ENCODE measurements at places on chromosomes 11 and 22.
A peak's percentile ranks its signal among the peaks of the same experiment; 100 is the strongest.

DNA sequence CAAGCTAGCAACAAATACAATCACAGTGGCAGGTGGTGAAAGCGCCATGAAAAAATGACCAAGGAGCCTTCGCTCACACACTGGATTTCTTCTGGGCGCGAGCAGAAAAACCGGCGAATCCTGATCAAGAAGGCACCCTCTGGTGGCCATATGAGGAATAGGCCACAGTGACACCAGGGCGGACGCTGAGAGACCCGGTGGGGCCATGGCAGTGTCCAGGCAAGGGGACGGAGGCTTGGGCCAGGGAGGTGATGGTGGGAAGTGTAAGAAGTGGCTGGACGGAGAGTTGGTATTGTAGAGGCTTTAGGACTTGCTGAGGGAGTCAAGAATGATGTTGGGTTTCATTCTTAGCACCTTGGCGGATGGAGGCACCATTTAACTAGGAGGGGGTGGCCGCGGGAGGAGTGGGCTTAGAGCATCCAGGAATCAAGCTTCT lies 16.9 kb upstream of the RAC2 start:
- peak; percentile 34 for DNase-seq

DNA sequence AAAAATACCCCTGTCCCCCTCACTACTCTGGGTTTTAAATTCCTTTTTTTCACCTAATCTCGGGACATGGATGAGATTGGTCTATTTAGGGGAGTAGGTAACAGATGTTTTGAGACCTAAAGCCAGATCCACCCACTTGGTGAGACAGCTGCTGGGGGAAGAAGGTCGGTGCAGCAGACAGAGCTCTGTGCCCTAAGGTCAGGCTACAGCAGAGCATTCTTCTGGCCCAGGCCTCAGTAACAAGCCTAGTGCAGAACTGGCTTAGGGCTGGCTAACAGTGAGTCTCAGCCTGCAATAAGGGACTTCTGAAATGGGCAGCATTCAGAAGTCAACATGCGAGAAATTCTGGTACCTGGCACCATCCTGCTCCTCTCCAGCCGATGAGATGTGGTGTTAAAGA lies 444.9 kb upstream of the KIRREL3 start:
- no peak for DNase-seq

- peak; percentile 18 for DNase-seq
Measured at GRCh38 chr11:10304495-10305261, at the start of gene ADM. Gene ADM (plus strand): TSS chr11:10305073. CDS start chr11:10305701, 628 bp downstream.

DNA sequence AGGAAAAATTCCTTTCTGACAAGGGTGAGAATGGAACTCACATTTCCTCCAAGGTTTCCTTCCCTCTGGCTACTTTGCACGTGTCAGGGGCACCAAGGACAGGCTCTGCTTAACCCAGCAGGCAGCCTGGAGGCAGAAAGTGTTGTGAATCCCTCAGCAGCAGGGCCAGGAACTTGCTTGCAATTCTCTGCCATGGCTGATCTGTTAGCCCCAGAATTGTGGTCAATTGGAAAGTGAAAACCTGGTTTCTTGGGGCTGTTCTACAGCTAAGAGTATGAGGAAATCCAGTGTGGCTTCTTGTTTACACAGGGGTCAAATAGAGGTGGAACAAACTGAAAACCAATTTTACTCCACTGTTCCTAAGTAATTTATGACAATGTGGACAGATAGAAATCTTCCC lies 38.3 kb upstream of the CEP295 start:
- DNase-seq: no peak

DNA sequence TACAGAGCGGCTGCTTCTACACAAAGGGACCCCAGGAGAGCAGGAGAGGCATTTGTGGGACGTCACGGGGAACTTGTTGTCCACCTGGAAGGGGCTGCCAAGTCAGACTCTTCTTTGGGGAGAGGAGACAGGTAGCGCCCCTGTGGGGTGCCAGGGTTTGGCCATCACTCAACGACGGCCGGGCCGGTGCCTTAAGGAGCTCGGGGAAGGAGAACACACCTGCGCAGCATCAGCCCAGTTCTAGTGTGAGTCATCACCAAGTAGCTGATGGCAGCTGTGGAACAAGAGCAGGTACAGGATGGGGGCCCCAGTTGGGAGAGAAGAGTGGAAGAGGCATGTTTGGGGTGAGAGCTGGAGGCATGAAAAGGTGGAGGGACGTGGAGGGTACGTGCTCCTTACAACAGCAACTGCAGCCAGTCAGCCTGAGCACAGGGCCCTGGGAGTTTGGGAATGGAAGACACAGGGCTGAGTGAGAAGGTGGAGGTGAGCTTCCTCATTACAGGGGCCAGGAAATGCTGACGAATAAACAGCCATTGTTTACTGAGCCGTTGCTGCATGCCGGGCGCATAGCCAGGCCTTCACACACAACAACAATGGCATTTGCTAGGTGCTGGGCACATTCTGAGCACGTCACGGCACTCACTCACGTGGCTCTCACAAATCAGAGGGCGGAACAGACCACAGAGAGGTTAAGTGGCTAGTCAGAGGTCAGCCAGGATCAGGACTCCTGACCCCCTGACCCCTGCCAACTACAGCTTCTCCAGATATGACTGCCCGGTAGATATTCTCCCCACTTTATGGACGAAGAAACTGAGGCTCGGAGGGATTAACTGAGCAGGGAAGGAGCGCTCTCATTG lies 29.1 kb upstream of the TP53I11 start:
- no peak for DNase-seq

GRCh38 chr11:119844808-119845207 lies 115.8 kb upstream of the NECTIN1 start:
- DNase-seq: no peak

- DNase-seq: no peak
Measured at GRCh38 chr11:132579136-132579535, 953.2 kb downstream of the OPCML start.

DNA sequence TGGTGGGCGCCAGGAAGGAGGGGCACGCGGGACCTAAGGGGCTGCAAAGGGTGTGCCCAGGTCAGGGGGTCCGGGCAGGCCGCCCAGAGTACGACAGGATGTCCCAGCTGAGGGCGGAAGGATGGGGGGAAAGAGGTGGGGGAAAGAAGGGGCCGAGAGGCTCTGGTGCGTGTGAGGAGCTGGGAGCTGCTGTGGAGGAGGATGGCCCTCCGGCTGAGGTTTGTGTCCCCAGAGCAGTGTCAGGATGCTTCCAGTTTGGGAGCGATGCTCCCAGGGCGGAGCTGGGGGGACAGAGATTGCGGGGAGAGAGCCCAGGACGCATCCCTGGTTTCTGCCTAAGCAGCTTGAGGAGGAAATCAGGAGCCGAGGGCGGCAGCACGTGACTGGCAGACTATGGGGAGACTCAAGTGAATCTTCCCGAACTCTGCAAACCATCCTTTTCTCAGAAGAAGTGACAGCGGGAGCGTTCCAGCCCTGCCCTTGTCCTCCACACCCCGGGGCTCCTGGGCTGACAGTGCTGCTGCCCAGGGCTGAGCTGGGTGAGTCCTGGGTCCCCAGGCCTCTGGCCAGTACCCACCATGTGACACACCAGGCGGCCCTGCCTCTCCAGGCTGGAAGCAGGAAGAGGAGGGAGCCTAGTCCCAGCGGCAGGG lies 19.7 kb upstream of the TTLL12 start:
- DNase-seq: no peak

- DNase-seq: peak; percentile 52
Measured at GRCh38 chr22:17785185-17786184, 11.2 kb upstream of the BID start.

DNA sequence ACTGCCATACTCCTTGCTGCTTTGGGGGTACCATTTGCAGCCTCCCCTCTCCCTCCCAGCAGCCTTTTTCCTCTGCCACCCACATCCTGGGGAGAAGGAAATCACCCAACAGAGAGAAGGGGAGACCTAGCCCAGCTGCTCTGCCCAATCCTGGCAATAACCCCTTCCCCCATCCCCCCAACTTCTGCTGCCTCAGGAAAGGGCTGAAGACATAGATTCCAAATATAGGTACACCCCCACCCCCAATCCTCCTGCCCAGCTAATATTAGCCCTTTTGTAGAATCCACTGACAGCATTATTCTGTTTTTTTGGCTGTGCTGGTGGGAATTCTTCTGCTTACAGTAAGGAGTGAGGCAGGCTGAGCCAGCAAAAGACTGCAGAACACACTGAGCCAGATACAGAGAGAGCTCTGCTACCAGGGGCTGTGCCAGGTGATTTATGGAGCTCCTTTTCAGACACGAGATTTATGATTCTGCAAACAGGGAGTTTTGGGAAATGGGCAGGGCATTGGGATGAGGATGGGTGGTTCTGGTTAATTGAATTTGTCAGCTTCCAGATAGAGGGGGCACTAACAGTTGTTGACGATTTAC lies 164.0 kb downstream of the TENM4 start:
- no peak for DNase-seq

DNA sequence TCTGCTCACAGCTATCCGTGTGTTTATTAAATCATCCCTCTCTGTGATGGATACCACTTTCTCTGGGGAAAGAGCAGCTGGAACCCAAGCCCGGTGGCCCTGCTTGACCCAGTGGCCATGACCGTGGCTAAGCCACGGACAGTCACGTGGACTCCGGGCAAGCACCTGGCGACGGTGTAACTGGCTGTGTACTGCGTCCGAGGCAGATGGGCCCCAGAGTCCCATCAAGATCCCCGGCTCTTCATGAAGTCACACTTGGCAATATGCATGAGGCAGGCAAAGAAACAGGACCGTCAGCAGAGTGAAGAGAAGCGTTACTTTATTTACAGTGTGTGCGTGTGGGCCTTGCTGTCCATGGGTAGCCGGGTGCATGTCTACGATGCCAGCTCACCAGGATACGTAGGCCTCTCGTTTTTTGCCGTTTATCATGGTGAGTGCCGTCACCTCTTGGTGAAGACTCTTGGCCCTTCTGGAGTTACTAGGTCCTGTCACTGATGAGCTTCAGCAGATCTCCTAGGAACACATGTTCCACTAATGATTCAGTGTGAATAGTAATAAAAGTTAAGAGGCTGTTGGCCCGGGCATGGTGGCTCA lies 366.3 kb downstream of the TBC1D22A start:
- no peak for DNase-seq

GRCh38 chr22:47647720-47648119 lies 885.3 kb downstream of the TBC1D22A start:
- DNase-seq: no peak

DNA sequence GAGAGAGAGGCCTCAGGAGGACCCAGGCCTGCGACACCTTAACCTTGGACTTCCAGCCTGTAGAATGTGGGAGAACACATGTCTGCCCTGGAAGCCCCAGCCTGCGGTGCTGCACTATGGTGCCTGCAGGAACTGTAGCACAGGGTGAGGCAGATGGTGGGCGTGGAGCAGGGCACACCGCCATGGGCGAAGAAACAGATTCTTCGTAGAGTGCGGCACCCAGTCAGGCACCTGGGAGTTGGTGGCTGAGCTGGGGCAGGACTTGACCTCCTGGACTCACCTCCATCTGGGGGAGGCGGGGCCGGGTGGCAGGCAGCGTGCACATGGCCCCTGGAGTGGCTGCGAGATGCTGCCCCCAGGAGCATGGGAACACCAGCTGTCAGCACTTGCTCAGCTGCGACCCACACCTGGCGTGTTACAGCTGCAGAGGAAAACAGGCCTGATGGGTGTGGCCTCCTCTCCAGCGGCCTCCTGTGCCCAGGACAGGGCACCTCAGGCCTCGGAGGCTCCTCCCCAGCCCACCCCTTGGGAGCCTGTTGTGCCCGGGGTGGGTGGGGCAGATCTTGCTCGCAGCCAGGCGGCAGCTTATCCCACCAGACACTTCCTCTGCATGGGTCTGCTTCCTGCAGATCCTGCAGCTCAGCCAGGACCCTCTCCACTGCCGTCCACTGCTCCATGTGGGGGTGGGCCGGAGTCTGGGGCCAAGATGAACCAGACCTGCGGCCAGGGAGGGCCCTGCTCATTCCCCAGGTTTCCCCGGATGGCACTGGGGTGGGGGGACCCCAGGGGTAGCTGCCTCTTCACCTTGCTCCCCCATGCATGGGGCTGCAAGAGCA lies 80.4 kb downstream of the MYEOV start:
- DNase-seq: no peak

DNA sequence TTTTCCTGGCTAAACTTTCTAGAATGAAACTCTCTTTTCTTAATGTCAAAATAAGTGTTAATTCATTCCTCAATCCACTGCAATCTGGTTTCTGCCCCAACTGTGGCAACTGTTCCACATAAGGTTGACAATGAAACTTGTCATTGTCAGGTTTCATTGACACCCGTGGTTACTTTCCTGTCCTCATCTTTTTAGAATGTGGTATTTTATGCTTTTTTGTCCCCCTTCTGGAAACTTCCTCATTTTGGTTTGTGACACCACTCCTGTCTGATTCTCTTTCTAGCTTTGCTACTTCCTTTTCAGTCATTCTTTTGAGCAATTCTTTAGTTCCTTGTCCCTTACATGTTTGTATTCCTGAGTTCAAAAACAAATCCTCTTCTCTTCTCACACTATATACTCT lies 7.5 kb upstream of the PDE3B start:
- no peak for DNase-seq

DNA sequence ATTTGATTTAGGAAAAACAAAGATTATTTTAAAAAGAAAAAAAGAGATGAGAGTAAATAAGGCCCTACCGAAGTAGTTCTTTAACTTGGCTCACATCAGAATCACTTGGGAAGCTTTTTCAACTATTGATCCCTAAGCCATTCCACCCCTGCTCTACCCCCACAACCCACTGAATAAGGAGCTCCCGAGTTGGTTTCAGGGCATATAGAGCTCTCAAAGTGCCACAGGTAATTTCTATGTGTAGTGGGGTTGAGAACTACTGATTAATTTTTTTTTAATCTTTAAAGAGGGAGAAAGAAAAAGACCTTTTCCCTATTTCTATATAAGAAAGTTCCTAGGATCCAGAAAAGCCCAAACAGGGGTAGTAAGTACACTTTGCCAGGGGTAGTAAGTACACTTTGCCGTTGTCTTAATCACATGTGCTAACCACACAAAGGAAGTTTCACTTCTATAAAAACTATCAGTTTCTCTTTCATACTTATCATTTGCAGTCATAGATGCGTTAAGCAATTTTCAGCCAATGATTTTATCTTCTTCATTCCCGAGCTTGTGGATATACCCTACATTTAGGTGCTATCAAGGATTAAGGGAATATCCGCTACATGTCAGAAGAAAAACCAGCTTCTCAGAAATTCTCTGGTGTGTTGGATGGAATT lies 108.4 kb upstream of the ZC3H12C start:
- no peak for DNase-seq

DNA sequence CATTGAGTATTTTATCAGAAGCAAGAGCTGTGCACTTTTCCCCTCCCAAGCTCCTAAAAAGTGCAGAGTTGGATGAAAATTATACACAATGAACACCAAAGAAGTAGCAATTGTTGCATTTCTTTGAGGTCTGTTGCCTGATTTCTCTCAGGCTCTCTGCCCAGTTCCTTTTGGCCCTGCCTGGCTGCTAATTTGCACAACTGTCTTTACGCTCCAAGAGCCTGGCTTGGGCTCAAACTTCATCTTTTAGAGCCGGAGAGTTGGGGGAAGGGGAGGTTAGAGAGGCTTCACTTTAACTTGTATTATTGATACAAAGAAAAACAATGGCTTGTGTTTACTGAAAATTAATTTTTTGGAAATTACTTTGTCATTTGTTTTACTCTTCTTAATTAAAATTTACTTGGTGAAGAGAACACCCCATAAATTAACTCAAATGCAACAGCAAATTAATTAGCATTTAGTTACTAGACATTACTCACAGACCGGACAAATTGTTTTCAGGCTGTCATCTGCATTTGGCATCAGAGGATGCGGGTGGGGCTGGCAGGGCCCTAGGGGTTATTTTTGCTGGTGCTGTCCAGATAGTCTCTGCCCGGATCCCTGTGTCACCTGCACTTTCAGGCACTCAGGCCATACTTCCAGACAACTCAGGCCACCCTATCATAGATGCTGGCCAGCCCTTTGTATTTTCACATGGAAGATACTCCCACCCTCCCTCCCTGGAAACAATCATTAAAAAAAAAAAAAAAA lies 407.3 kb downstream of the NXPE2 start:
- no peak for DNase-seq

- DNase-seq: peak; percentile 4
Measured at GRCh38 chr22:16601437-16602223, 9.0 kb upstream of the CCT8L2 start.
